Cardiac muscle cell (in vitro differentiated cells and primary cell): ENCODE measurements at places on chromosomes 3 and 15.

DNA sequence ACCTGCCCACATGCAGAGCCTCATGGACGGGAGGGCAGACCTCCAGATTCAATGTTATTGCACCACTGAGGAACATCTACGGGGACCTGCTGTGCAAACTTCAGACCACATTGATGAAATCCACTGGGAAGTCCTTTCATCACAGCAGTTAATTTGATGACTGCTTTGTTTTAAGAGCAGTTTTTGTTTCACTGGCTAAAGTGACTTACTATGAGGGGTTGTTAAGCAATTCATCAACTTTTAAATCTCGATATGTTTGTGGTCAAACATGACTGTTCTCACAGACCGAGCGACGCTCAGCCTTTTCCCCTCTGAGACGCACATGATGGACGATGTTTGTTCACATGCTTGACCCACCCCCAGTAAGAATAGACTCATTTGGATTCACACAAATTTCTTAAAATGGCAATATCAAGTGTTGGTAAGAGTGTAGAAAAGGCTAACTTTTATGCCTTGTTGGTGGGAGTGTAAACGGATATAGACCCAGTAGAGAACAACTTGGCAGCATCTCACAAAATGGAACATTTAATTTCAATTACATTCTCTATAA, 35.9 kb upstream of the IREB2 start:
- DNase-seq = no peak

- no peak for DNase-seq
Observed at GRCh38 chr3:43728947-43729346, 38.2 kb downstream of the ABHD5 start.

- DNase-seq = no peak
Observed at GRCh38 chr3:9194509-9195184, 54.8 kb downstream of the SRGAP3 start.

GRCh38 chr15:98875309-98875708, 132.3 kb downstream of the PGPEP1L start:
- DNase-seq = no peak

DNA sequence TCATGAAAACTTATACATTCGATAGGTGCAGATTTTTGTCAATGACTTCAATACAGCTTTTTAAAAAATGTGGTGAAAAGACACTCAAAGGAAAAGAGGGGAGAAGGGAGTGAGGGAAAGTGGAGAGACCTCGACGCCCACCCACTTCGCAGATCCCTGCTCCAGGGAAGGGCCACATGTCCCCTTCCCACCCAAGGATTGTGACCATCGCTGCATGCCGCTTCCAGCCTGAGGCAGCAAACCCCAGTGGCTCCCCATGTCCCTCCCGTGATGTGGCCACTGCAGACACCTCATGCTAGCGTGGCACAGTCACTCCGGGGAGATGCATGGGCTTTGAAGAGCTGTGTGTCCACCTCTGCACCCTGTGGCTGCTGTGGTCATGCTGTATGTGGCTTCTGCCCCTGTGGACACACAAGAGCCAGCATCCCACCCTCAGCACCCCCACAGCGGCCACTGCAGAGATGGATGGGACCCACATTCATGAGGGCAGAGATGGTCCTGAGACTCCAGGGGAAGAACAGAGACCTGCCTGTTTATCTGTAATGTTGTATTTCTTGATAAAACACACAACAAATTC, 230.2 kb downstream of the OCA2 start:
- DNase-seq = no peak

DNA sequence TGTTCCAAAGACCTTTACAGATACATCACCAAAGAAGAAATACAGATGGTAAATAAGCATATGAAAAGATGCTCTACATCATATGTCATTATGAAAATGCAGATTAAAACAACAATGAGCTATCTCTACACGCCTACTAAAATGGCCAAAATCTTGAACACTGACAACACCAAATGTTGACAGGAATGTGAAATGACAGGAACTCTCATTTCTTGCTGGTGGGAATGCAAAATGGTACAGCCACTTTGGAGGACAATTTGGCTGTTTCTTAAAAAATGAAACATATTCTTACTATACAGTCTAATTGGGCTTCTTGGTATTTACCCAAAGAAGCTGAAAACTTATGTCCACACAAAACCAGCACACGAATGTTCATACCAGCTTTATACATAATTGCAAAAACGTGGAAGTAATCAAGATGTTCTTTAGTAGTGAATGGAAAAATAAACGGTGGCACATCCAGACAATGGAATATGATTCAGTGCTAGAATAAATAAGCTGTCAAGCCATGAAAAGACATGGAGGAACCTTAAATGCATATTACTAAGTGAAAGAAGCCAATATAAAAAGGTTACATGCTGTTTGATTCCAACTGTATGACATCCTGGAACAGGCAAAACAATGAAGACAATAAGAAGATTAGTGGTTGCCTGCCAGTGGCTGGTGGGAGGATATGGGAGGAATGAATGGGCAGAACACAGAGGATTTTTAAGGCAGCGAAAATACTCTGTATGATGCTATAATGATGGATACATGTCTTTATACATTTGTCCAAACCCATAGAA, 81.3 kb upstream of the NEDD4 start:
- no peak for DNase-seq

- DNase-seq = no peak
Observed at GRCh38 chr3:197212290-197212689, 86.1 kb downstream of the DLG1 start.

DNA sequence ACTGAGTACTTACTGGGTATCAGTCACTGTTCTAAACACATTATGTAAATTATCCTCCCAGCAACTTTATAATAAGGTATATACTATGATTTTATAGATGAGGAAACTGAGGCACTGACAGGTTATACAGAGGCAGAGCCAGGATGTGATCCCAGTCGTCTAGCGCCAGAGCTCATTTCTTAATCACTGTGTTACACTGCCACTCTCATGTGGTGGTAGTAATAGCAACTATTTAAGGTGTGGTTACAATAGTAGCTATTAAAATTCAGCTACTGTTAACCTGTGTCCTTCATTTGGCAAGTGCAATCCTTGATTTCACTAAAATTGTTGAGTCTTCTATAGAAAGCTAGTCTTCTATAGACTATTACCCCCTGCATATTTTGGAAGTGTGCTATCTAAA, 43.1 kb upstream of the TRPC1 start:
- no peak for DNase-seq

DNA sequence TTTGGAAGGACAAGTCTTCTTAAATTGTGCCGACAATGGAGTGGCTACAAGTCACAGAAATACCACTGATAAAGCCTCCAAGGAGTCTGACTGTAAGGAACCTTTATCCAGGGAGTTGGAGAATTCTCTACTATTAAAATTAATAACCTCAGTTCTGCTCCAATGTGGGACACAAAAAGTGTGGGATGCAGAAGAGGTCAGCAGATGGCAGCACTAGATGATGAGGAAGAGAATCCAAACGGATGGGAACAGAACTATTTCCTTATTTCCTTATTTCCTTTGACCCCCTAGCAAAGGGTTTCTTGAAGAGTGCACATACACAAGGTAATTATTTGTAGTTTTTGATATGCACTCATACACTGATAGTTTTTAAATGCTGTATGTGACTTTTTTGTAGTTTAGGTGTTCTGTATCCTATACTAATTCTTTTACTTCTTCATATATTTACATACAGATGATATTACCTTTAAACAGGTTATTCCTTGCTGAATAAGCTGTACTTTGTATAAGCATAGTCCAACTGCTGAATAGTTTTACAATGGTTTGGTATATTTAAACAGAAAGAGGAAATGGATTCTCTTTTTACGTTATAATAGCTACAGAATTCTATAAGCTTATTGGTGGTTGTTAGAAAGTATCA, 25.6 kb upstream of the NLGN1 start:
- DNase-seq = peak; percentile 58

DNA sequence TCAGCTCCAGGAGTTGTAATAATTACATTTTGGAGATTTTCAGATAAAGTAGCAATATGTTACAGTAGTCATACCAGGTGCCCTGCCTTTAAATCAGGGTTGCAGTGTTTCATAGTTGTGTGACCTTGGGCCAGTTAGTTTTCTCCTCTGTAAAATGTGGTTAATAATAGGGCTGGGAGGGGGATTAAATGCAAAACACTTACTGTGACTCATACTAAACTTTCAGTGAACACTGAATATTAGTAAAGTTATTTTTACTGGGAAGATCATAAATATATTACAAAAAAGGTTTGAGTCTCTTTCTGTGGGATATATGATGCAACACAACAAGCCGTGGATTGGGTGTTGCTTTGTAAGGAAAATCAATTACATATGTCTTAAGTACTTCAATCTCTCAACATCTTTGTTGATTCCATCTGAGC, 1.1 kb upstream of the EBLN2 start:
- DNase-seq = no peak
